ENCODE measurements at places on chromosomes 5 and 9.

DNA sequence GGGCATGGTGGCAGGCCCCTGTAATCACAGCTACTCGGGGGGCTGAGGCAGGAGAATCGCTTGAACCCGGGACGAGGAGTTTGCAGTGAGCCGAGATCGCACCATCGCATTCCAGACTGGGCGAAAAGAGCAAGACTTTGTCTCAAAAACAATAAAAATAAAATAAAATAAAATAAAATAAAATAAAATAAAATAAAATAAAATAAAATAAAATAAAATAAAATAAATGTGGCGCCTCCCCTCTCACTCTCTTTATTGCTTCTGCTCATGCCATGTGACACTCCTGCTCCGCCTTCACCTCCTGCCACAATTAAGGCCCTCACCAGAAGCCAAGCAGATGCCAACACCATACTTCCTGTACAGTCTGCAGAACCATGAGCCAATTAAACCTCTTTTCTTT is 3.8 kb upstream of the SHC3 start:
- no peak for DNase-seq

DNA sequence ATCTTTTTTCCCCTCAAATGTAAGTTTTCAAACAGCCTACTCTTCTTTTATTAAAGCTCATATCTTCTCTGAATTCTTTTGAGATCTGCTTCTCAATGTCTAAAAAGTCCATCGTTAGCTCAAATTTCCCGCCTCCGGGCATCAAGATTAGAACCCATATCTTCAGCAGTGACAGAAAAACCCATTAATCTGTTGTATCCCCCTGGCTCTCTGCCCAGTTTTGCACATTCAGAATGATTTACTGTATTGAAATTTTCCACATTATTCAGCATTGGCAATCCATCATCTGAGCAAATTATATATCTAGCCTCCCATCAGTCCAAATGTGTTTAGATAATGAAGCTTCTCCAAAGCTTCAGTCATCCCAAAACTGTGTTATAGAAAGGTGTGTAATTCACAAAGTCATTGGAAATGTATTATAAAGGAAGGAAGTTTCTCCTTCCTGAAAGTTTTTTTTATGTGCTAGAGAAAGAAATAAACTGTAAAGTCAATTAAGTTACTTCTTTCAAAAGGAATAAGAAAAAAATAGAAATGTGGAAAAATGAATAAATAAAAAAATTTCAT is 849.9 kb downstream of the MAT2B start:
- no peak for DNase-seq

- DNase-seq: no peak
Observed at GRCh38 chr5:54756796-54757402, 228.5 kb downstream of the ESM1 start.

DNA sequence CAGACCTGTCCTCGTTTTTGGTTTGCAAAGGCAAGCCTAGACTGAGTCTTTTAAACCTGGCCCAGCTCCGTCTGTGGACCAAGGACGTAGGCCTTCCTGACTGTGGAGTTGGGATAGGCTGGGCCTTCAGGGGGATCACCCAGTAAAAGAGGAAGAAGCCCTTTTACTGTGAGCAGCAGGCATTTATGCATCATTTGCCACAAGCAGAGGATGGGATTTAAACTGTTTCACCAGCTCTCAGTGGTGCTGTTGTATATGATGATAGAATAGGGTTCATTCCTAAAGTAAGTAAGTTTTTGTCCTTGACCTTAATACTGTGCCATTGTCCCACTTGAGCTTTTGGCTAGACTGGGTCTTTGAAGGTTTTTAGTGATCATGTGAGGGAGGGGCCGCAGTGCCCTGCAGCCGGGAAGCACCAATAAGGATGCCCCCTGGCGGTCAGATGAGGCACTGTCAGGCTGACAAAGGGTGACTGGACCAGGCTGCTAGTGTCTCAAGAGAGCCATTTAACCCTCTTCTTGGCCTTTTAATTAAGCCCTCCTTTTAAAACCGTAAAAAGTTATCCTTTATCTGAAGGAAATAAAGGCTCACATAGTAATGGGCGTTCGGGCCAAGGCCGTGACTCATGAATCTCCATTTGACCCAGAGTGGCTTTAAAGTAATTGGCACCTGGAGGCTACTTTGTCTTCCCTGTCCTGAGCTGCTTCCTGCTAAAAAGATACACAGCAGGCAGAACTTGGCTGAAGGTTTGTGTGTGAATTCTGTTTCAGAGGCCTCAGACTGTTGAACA is 74.0 kb downstream of the UBAP1 start:
- DNase-seq: peak; percentile 34

- DNase-seq: peak; percentile 80
Observed at GRCh38 chr9:108885643-108886348, 23.7 kb downstream of the ACTL7A start.
